ENCODE measurements at places on chromosomes 5 and 9.

- no peak for DNase-seq
Observed at GRCh38 chr5:140221697-140222223, 46.8 kb downstream of the CYSTM1 start.

GRCh38 chr5:131981516-131981915, 29.9 kb downstream of the ACSL6 start:
- DNase-seq = no peak

GRCh38 chr9:77953590-77953989, 78.0 kb downstream of the GNAQ start:
- no peak for DNase-seq

- no peak for DNase-seq
Observed at GRCh38 chr9:134306636-134307600, 19.3 kb upstream of the RXRA start.

GRCh38 chr5:3163626-3164025, 412.1 kb upstream of the IRX2 start:
- no peak for DNase-seq

GRCh38 chr5:68421485-68422220, 206.1 kb downstream of the PIK3R1 start:
- DNase-seq = no peak

GRCh38 chr5:112709416-112709815, 28.3 kb upstream of the APC start:
- no peak for DNase-seq

GRCh38 chr9:75105019-75105540, 16.8 kb downstream of the OSTF1 start:
- no peak for DNase-seq

- no peak for DNase-seq
Observed at GRCh38 chr5:107518616-107519015, 152.1 kb downstream of the EFNA5 start.

- no peak for DNase-seq
Observed at GRCh38 chr5:62585751-62586150, 7.1 kb downstream of the LRRC70 start.

DNA sequence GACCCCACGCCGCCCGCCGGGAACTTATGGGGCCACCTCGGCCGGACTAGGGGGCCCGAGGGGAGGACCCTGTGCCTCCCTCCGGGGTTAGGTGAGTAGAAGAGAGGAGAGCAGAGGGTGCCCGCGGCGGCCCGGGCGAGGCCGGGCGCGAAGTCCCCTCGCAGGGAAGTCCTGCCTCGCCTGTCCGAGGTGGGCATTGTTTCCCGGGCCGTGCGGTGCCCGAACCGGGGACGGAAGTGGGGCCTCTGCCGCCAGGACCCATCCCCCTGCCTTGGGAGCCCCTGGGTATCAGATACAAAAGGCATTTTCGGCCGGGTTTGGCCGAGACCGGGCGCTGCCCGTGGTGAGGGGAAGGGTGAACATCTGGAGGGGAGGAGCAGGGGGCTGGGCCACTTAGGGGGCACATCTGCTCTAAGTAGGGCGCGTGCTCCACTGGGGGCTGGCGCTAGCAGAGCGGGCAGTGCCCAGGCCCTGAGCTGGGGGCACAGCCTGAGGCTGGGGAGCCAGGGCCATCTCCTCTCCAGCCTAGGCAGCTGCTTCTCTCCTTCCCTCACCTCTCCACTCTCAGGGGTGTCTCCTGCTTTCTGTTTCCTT, 48.2 kb downstream of the DAB2IP start:
- no peak for DNase-seq

DNA sequence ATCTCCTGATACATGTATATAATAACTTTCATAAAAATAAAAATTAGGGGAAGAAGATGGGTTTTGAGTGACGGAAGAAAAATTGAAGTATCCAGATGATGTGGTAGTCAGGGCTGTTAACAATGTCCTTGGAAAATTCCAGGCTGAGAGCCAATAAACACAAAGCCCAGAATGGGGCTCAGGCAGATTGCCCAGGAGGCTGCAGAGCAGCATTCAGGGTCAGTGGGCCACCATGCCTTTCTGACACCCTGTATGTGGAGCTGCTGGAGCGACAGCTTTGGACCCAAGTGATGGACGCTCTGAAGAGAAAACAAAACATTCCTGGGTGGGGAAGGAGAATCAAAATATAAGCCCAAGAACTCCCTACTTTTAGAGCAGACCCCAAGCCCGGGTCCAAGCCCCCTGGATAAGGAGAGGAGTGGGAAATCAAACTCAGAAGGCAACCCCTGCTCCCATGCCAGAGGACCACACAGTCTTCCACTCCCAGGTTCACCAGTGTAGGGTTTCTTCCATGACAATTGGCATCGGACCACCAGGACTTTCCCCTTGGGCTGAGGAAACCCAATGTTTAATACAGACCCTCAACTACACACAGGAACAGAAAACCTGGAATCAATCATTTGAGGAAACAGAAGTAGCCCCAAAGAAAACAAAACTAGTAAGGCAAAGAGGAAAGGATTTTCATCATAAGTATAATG, 45.7 kb upstream of the SPATA31C2 start:
- DNase-seq = no peak

DNA sequence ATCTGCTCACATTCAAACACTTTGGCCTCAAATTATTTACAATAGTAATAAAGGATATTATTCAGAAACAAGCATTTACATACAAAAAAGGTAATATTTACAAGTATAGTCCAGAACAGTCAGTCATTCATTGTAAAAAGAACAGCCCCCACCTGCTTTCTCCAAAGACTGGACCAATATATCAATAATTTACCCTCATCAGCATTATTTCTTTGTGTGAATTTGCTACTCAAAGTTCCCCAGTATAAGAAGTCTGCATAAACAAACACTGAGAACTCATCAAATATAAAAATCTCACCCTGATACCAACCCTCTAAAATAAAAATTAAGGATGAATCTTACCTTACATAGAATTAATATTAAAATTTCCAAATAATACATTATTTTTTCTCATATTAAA, 267.8 kb upstream of the POU5F2 start:
- DNase-seq = no peak

DNA sequence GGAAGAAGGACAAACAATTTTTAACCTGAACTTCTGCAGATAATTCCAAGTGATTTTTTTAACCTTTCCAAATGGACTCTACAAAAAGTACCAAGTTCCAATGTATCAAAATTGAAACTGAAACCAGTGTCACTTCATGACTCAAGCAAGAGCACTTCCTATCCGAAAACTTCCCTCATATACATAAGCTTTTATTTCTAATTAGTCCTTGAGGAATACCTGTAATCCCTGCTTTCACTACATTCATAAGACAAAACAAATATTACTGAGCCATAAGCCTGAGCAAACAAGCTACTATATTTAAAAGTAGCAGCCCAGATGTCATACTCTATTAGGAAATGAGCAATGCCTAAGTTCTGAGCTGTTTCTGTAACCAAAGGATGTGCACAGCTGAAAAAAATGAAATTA, 224.4 kb downstream of the EBF1 start:
- no peak for DNase-seq

- DNase-seq = no peak
Observed at GRCh38 chr9:122281368-122281767, 16.7 kb downstream of the MRRF start.

GRCh38 chr9:73118898-73119554, 32.6 kb upstream of the ANXA1 start:
- DNase-seq = no peak
